ENCODE measurements at places on chromosomes 7 and 10.

DNA sequence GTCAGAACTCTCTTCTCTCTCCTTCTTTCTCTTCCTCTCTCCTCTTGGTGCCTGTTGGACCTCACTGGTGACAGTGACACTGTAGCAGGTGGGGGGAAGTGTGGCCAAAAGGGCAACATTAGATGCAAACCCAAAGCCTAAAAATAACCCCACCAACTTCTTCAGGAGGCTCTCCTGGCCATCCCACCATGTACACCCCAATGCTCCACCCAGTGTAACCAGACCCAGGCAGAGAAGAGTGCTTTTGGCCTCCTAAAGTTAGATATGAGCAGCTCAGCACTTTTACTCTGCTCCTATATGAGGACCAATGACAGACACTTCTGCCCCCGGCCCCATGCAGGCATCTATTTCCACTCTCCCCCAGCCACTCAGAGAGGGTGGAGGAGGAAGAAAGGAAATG is 5.5 kb downstream of the MYOZ1 start:
- DNase-seq: no peak

GRCh38 chr7:29588212-29588611 is 24.6 kb downstream of the PRR15 start:
- no peak for DNase-seq

- peak; percentile 59 for DNase-seq
Observed at GRCh38 chr7:27245798-27246691, 3.4 kb downstream of the EVX1 start.

DNA sequence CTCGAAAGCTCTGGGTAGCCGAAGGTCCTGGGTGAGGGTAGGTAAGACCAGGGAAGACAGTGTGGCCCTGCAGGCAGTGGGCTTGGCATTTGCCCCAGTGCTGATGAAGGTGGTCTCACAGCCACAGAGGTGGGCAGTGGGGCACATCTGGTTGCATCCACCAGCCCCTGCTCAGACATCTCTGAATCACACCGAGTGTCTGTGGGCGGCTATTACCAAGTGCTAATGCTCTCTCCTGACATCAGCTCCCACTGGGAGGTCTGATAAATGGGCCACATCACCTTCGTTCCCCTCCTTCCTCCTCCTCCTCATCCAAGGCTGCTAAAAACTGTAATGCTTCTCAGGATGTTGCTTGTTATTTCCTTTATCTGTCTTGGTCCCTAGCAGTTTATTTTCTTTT is 330.9 kb upstream of the COBL start:
- DNase-seq: no peak

- peak; percentile 94 for DNase-seq
Observed at GRCh38 chr7:2820508-2820934, 23.6 kb downstream of the GNA12 start.

GRCh38 chr7:51126324-51126723 is 190.3 kb downstream of the COBL start:
- no peak for DNase-seq

GRCh38 chr10:68333058-68333395 is 299 bp upstream of the PBLD start:
- DNase-seq: no peak

DNA sequence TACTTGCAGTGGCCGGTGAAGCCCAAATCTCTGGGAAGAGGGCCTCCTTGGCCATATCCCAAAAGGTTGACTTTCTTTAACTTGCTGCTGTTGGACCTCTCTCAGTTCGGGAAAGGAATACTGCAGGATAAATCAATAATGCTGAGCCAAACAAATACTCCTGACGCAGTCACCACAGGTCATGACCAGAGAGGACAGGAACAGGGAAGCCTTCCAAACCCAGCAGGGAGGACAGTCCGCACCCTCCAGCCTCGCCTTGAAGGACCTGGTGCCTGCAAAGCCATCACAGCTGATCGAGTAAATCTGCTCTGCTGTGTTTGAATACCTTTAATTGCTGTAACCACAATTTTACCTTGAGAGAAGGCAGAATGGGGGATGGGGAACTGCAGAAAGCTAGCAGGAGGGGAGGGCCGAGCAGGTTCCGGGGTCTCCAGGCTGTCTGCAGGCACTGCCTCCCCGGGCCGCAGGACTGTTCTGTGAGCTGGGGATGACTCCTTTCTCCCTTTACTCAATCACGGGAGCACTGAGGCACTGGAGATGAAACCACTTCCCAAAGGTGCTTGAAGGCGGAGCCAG is 20.8 kb upstream of the INSIG1 start:
- DNase-seq: no peak

DNA sequence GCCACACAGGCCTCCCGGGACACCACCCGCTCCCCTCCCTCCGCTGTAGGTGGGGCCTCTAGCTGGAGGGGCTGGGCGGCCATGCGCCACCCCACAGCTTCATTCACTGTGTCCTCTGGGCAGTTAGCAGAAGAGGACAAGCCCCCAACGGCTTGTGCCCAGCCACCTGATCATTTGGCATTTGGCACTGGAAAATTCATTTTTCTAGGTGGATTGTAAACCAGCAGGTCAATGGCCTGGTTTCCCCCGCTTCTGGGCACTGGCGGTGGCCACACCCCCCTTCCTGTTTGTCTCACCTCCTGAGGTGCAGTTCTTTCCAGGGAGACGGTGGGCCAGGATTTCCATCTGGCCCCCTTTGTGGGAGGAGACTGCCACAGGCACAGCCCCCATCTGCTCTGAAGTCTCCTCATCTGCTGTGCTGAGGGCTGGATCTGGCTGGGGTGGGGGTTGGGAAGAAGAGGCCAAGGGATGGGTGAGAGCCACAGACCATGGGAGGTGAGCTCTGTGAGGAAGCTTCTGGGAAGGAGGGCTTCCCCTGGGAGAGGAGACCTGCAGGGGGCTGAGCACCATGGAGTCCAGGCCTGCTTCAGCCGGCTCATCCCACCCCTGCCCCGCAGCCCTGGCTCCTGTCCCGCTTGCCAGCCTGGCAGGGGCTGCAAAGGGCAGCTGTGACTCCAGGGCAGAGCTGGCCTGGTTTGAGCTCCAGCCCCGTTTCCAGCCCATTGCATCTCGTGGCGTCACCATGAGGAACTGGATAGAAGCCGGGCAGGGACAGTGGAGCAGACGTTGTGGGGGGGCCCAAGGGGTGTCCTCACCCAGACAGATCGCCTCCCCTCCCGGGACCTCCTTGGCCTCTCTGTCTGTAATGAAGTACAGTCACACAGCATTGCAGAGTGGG is 40.1 kb upstream of the SLC29A3 start:
- no peak for DNase-seq

DNA sequence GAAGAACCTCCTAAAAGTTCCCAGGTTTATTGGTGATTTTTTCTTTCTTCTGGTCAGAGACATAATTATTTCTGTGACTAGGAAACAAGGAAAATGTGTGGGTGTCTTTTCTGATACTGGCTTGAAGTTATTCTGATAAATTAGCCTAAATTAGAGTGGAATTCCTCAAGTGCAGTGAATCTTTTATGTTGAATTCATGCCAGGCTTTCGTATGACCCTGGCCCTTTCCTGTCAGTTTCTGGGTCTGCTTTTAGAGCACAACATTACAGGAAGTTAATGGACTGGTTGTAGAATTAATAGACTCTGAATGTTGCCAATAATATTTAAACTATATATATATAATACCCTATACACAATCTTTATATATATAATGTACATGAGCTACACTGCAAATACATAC is 230.6 kb upstream of the KIAA1217 start:
- no peak for DNase-seq

DNA sequence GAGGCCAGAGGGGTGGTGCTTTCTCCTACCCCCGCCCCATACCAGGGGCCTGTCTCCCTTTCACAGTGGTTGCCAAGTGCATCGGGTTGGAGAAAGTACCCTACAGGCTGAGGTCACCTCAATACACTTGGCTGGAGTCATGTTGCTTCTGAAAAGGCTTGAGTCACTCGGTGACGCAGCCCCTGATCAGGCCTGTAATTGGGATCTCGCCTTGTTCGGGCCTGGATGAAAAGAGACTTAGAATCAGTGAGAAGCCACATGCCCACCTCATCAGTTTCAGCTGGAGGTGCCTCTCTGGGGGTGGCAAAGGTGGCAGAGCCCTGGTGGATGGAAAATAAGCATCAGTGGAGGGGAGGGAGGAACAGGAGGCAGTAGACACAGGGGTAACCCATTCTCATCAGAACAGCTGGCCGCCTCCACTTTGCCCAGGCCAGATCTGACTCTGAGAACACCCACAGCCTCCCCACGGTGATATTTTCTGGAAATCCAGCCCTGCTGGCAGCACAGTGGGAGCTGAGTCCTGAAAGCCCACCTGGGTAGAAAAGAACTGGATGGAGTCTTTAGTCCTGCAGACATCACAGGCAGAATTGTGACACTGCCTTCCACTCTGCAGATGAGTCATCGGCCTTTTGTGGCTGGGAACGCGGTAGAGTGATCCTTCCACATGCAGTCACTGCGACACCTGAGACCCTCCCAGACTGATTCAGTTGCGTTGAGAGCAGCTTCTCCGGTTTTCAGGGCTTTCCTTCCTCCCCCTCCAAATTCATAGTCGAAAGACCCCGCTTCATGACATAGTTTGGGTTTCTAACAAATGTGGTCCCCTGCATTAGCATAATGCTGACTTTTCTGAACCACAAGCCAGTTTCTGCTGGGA is 108.0 kb downstream of the GRK5 start:
- DNase-seq: peak; percentile 45

DNA sequence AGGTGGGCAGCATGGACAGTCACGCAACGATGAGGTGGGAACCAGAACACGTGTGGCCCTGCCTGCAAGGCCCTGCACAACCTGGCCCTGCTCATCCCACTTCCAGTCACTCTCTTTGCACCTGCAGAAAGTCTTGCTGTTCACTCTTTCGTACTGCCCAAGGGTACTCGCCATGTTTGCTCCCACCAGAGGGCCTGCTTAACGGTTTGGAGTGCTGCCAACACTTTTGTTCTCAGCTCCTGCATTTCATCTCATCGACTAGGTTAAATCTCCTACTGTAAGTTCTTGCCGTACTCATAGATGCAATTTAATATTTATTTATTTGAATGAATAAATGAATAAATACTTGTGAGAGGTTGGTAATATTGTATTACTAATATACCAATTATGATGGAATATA is 315.3 kb downstream of the SDK1 start:
- no peak for DNase-seq

- no peak for DNase-seq
Observed at GRCh38 chr10:61398366-61399129, 54.6 kb downstream of the TMEM26 start.

- DNase-seq: no peak
Observed at GRCh38 chr7:50959991-50960390, 177.3 kb upstream of the GRB10 start.

- DNase-seq: no peak
Observed at GRCh38 chr7:84538268-84538667, 343.7 kb upstream of the SEMA3A start.

DNA sequence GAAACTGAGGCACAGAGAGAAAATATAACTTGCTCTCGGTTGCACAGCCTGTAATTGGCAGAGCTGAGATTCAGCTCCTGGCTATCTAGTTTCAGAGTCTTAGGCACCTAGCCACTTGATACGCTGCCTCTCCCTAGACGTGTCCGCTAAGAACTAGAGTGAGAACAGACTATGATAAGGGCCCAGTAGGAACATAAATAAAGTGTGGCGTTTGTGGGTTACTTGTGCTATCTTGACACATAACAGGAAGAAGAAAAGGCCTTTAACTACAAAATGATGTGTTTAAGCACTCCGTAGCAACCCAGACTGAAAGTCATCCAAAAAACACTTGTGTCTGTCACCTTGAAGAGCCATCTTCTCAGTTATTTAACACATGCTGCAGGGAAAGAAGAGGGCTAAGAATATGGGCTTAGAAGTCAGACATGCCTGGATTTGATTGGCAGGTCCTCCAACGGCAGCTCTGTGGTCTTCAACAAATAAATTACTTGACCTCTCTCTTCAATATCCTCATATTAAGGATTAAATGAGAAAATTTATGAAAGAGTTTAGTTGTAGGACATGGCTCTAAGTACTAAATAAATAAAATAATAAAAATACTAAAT is 96.2 kb downstream of the SGMS1 start:
- no peak for DNase-seq

DNA sequence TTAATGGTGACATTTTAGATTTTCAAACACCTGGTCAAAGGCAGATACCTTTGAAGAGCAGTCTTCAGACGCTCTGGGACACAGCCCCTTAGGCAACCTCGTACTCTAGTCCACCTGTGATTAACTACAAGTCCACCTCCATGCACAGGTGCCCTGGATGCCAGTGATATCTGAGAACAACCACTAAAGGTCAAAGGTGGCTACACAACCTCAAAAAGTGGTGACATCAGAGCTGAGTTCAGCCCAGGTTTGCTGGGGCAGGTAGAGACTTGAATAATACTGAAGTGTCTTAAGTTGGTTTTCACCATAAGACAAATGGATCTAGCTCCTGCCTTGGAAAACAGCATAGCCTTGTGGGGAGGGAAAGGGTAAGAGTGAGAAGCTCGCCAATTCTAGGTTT is 143.4 kb upstream of the ADO start:
- DNase-seq: no peak

DNA sequence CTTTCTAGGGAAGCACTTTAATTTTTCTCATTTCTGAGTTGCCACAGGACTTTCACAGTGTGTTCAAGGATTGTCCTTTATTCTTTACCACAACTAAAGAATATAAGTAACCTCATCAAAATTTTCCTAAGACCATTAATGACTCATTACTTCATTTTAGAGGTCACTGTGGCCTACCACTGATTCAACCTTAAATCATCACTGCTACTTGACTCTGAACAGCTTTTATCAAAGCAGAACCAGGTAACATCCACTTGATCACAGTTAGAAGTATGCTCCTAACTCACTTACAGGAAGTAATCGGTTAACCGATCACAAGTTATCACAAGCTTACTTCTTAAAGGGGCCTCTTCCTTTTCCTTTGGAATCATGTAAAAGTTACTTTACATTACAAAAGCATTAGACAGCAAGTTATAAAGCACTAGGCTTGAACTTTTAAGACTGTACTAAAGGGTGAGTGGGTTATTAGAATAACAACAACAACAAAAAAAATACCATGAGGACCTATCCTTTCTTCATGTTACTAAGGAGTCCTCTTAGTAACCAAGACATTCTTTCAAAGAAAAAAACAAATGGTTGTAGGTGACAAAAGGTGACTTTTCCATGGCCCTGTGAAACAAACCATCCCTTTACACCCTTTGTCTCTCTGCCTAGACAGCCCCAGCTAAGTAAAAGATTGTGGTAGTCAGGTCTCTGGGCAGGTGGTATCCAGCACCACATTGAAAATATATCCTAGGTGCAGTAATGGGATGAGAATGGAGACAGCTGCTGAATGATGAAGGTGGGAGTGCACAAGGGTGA is 40.0 kb upstream of the PDK4 start:
- peak; percentile 38 for DNase-seq

DNA sequence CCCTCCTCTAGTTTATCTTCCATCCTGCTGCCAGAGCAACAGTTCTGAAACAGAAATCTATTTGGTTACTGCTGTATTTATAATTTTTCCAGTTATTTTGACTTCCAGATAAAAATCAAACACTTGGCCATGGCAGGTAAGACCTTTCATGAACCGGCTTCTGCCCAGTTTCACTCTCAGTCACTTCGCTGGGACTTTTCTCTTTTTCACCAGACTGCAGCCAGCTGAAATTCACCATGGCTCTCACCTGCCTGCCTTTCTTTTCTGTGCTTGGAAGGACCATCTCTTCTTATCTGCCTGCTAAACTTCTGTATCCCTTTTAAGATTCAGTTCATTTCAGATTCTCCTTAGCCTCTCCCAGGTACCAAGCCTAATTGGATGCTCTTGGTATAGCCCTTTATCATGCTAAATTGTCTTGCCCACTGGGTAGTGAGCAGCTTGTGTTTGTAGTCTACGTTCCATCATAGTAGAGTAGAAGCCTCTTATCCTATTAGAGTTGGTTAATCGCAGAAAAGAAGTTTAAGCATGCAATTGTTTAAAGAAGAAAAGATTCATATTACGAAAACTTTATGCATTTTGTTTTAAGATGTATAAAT is 71.7 kb downstream of the TAF3 start:
- DNase-seq: no peak

Data from suppressor macrophage treated with lipopolysaccharide for 1 hour (primary cell).